ENCODE measurements at places on chromosomes 5 and 9.

GRCh38 chr9:133786907-133787753 lies 49.0 kb upstream of the SARDH start:
- DNase-seq, result no peak

GRCh38 chr9:75907329-75907728 lies 16.9 kb downstream of the PCSK5 start:
- DNase-seq, result no peak

DNA sequence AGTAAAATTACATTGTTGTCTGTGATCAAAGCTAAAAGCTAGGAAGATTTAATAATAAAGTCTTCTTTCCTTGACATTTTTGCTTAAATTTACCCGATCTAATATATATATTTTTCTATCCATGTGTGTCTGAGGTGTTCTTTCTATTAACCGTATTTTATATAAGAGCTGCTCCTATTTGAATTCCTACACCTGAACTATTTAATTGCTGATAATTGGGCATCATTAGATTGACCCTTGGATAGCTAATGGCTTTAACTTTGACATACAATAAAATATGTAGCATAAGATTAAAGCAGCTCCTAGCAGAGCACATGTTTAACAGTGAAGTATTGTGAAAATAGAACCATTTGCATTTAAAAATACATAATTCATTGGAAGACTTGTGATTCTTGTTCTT lies 792.7 kb downstream of the MAT2B start:
- DNase-seq, result no peak

DNA sequence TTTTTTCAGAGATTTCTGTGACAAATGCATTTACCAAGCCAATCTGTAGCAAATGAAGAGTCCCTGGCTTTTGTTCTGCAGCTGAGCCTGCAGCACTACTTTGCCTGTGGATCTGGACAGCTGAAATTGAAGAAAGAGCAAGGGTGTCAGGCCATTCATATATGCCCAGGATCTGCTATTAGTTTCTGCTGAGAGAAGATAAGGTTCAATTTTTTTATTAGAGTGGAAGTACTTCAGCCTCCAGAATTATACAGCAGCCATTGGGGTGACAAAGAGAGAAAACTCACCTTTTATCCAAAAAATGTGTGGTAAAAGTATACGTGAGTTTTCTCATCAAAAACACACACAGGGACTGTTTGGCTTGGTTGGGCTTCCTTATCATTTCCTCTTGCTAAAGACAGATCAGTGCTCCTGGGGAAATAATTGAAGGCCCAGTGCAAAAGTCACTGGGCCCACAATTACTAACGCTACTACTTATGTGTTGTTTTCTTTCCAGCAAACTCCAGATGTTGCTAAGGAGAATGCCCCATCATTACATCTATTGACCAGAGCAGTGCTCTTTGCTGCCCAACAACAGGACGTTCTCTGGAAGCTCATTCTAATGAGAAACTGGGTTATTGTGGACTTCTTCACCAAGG lies 138.6 kb downstream of the CEMIP2 start:
- DNase-seq, result no peak

- peak; percentile 81 for DNase-seq
These were observed 7.1 kb upstream of the AGPAT2 start for GRCh38 chr9:136694163-136694871.

GRCh38 chr5:8842971-8843551 lies 702.8 kb downstream of the SEMA5A start:
- no peak for DNase-seq

DNA sequence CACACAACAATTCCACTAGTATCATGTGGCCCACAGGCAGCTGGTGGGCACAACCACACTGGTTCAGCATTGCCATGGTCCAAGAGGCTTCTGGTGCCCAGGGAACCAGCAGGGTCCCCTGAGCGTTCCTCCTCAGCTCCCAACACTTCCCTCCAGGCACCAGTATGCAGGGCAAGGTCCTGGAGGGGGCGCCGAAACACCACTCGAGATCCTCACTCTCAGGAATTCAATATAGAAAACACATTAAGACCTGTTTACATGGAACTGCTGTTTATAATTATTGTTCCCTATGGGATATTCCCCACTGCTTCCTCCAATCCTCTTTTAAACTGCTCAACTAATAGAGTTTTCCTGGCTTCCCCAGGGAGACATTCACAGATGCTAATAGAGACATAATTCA lies 91.9 kb upstream of the GABRP start:
- DNase-seq, result no peak

DNA sequence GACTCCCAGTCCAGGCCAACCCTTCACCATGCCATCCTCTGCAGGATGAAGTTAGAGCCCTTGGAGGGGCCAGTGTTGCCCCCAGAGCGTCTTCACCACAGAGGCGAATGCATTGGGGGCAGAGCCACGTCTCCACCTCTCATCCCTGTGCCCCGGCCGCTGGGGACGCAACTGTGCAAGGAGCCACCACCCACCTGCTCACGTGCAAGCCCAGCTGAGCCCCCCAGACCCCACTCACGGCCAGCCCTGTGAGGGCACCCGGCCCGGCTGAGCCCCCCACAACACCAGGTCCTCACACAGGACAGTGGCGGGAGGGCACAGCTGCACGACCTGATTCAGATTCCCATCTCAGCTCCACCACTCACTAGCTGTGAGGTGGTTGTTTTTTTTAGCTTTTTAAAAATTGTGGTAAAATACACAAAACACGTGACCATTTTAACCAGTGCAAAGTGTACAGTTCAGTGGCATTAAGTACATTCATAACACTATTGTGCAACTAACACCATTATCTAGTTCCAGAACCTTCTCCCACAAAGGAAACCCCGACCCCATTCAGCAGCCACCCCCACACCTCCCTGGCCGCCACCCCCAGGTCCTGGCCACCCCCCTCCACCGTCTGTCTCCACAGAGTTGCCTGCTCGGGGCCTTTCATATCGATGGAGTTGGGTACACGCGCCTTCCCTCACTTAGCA lies 33.5 kb upstream of the UBAC1 start:
- peak; percentile 62 for DNase-seq

- no peak for DNase-seq
These were observed 123.0 kb upstream of the FSTL4 start for GRCh38 chr5:133735346-133735745.

DNA sequence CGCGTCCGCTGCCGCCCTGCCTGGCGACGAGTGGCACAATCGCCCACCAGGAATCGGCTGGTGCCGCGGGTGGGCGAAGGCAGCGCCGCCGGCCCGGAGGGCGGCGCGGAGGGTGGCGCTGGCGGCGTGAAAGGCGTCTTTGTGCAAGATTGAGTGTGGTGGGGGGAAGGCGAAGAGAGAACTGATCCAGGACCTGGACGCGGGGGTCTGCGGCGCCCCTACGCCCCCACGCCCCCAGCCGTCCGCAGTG lies 4.6 kb upstream of the RGMB start:
- DNase-seq, result no peak

DNA sequence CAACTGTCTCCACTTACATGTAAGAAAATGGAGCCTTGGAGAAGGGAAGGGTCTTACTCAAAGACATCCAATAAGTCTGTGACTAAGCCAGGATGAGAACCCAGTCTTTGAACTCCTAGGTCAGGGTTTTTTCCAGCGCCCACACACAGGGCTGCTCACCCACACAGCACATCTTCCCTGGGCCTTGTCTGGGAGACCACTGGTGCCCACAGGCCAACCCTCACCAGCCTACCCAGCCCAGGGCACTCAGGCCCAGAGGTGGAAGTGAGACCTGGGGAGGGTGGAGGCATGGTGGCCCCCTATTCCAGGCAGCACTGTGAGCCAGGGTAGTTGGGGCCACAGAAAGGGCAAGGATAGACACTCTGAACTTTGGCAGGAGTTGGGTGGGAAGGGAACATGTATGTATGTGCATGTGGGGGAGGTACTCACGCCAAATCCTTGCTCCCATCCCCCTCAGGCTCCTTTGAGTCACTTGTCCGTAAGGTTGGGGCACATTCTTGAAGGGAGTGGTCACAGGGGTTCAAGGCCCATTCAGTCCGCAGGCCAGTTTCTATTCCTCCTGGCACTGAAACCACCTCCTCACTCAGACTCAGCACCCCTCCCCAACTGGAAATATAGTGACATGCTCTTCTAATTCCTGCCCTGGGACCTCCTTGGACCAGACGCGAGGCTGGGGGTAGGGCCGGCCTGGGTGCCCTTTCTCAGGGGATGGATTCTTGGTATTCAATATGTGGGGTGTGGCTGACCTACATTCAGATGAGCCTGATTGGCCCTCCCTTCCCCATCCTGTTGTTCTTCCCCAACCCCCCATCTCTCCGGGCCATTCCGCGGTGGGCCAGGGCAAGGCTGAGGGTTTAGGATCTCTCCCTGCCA lies 2.9 kb upstream of the SLC4A9 start:
- peak; percentile 40 for DNase-seq

DNA sequence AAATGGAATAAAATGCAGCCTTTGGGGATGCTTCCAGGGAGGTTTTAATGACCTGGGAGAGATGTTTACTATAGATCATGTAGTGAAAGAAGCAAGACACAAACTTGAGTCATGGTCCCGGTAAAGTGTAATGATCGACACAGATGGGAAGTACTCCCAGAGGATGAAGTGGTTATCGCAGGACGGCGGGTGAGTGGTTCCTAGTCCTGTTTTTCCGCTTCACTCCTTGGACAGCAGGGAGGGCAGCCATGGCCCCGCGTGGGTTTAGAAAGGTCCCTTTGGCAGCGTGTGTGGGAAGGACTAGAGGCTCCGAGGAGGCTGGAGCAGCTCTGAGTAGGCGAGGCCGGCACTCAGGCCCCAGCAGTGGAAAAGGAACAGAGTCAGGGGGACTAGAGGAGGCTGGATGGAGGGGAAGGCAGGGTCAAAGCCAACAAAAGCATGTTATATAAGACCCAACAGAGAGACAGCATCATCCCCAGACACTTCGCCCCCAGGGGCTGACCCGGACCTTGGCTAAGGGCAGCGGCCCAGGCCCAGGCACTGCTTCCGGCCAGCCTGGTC lies 49.2 kb upstream of the STXBP1 start:
- peak; percentile 77 for DNase-seq

DNA sequence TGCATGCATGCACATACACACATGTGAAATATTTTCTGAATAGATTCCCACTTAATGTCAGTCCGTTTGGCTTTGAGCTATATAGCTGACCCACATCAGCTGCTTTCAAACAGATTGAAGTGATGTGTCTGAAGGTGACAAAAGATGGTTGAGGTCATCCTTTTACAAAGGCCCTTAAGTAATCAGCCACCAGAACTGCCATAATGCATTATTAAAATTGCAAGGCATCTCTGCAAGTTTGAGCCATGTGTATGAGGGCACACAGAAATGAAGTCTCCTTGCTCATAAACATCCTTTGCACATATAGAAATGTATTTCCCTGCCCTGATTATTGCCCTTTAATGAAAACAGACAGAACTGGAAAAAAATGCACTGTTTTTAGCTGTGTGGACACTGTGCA lies 1043.0 kb upstream of the C9orf72 start:
- no peak for DNase-seq

GRCh38 chr5:145378226-145378625 lies 456.9 kb downstream of the PRELID2 start:
- DNase-seq, result no peak

DNA sequence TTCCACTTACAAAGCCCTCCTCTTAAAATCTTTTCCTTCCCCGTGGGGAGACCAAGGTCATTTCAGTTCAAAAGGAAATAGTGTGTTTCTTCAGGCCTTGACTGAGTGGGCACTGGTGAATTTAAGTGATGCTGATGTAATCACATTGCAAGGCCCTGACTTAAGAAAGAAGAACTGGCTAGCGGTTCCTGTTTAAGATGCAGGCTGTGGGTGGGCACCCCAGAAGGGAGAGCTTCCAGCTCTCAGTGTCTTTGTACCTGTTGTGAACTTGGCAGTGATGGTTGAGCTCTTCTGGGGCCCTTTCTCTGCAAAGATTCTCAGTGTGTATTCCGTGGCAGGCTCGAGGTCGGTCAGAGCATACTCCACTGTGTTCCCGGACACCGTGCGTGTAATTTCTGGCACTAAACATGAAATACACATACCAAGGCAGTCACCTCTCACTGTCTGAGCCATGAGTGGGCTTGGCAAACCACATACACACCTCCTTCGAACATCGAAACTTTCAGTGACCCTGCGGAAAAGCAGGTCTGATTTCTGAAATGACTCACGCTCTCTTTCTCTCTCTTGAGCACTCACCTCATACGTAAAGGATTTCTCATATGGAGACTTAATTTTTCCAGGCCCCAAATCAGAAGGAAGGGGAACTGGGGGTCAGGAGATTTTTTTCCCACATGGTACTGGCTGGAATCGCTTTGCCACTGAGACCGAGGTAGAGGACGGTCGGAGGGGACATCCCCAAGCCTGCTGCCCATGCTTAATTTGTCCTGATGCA lies 81.9 kb downstream of the TNC start:
- DNase-seq, result peak; percentile 96

DNA sequence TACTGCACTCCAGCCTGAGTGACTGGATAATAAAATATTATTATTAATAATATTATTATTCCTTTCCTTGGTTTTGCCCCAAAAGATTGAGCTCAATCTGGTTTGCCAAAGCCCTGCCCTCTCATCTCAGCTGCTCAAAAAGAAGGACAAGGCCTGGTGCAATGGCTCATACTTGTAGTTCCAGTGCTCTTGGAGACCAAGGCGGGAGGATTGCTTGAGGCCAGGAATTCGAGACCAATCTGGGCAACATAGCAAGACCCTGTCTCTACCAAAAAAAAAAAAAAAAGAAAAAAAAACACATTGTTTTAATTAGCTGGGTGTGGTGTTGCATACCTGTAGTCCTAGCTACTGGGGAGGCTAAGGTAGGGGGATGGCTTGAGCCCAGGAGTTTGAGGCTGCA lies 13.7 kb upstream of the DENND1A start:
- DNase-seq, result no peak

GRCh38 chr5:73314395-73315257 lies 134.0 kb downstream of the FOXD1 start:
- no peak for DNase-seq

GRCh38 chr9:118281772-118282171 lies 577.6 kb downstream of the TLR4 start:
- no peak for DNase-seq

GRCh38 chr5:109743770-109744212 lies 54.1 kb downstream of the MAN2A1 start:
- DNase-seq, result no peak

GRCh38 chr9:107945961-107946360 lies 456.4 kb upstream of the KLF4 start:
- no peak for DNase-seq

DNA sequence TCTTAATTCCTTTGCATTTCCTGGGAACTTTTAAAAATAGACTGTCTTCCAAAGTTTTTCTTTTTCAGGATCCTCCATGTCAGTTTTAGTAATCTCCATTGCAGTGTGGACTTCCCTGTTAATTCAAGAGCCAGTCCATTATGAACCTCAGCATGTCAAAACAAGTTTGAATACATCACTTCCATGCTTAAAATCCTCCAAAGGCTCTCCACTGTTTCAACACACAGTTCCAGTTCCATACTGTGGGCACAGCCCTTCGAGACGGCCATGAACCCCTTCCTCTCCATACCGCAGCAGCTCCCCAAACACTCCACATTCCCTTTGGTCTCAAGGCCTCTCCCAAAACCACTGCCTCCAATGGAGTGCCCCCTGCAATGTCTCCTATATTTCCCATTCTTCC lies 19.5 kb downstream of the LIFR start:
- DNase-seq, result no peak

DNA sequence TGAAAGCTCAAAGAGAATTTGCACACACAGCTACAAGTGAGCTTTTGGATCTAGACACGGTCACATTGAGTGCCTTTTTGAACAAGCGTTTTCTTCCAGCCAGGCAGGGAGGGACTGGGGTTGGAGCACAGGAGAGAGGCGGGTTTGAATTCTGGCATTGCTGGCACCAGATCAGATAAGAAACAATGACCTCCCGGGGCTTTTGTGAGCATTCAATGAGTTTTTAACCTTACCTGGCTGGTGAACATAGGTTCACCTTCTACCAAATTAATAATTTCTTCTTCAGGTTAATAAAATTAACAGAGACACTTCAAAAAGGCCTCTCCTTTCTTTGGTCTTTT lies 312.9 kb upstream of the MSX2 start:
- no peak for DNase-seq

All from inflammatory macrophage treated with lipopolysaccharide for 1 hour (primary cell).